Stimulated activated CD4-positive, alpha-beta T cell treated with anti-CD3 and anti-CD28 coated beads, Interleukin-12 subunit alpha, Interleukin-12 subunit beta, amount 100 ng/mL, for 24 hours (primary cell): ENCODE measurements at places on chromosomes 1 and 21.

- no peak for DNase-seq
These were observed 3.7 kb upstream of the MEGF6 start for GRCh38 chr1:3614755-3615742.

GRCh38 chr1:166164995-166165660 is 1.7 kb downstream of the FAM78B start:
- DNase-seq, result no peak

DNA sequence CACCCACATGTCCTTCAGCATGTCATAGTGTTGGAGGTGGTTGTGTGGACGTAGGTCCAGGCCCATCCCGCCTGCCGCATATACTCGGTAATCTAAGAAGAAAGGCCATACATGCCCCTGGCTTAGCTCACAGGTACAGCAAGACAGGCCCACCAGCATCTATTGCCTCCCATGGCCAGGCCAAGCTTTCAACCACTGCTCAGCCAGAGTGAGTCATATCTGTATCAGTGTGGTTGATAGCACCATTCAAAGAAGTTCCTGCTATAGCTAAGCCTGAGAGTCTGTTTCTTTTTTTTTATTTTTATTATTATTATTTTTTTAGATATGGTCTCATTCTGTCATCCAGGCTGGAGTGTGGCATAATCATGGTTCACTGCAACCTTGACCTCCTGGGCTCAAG is 17.0 kb downstream of the KLHDC8A start:
- DNase-seq, result no peak

- DNase-seq, result no peak
These were observed 92.6 kb downstream of the NID1 start for GRCh38 chr1:235972311-235972689.

DNA sequence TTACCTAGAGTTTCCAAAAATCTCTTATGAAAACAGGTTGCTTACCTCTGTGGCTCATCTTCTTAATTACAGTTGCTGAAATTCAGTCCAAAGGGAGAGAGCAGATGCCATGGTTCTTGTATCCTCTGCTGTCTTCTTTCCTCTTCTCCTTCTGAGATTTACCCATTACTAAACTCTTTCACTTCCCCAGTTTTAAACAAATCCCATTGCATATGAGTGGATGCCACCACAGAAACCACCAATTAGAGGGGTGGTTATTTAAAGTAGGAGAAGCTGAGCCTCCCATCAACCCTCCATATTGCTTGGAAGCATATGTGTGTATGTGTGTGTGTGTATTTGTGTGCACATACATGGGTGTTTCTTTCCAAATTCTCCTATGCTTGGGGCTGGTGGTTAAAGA is 128.5 kb upstream of the KCNK1 start:
- DNase-seq, result no peak

GRCh38 chr1:46717654-46718053 is 1.3 kb downstream of the EFCAB14 start:
- no peak for DNase-seq

DNA sequence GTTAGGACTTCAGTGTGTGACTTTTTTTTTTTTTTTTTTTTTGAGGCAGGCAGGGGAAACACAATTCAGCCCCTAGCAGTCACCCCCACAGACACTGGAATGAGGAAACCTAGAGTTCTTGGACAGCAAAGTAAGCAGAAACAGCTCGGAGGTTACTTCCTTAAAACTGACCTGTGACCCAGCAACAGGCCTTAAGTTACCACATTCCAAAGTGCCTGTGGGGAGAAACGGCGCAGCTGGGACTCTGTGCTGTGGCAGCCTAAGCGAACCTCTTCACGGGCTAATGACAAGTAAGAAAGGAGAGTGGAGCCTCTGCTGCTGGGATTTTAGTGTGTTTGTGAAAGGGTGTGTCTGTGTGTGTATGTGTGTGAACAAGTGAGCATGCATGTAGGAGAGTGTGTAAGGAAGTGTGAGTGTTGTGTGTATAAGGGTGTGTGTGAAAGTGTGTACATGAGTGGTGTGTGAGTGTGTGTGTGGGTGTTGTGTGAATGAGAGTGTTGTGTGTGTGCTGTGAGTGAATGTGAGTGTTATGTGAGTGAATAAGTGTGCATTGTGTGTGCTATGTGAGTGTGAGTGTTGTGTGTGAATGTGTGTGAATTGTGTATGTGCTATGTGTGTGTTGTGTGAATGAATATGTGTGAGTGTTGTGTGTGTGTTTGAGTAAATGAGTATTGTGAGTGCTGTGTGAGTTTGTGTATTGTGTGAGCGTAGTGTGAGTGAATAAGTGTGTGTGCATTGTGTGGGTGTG is 180.8 kb downstream of the BRINP2 start:
- DNase-seq, result no peak

DNA sequence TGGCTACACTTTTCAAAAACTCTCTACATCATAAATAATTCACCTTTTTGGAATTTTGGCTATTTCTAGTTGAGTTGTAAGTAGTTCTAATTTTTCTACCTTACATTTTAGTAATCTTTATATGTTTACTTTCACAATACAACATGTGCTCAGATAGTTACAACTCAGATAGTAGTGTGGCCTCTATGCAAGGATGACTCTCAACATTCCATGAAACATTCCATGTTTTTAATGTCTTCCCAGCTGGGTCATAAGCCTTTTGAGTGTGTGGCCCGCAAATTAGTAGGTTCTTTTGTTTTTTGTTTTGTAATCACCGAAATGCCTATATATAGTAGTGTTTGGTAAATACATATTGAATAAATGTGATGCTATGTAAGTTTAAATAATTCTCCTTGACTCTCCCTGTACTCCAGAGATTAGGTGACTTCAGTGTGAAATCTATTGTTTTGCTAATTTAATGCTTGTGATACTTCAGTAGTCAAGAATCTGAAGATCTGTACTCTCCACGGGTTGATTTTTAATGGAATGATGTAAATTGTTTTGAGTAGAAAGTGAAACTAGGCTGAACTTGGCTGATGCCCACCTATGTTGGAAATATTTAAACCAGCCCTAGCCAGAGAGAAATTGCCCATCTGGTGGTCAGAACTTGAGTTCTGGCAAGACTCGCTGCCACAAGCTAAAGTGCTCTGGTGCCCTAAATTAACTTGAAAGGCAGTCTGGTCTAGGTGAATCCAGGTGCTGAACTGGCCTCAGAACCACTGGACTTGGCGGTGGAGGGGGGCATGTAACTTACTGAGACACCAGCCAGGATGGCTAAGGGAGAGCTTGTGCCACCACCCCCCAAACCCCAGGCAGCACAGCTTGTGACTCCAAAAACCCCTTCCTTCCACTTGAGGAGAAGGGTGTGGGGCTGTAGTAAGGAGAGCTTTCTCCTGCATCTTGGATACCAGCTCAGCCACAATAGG is 165.6 kb downstream of the USP25 start:
- no peak for DNase-seq

DNA sequence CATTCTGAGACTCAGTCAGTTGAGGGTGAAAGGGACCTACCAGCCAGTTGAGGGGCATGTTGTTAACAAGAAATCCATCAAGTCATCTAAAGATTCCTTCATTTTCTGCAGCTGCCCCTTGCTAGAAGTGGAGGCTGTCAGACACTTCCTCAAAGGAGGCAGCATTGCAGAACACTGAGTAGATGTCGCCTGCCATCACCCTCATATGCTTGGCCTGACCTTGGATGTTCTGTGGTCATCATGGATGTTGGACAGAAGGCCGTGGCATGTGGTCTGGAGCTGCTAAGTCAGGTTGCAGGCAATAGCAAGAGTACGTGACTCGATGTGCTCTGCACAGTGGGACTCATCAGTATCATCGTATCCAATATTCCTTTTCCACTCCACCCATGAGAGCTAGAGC is 70.6 kb downstream of the GATAD2B start:
- no peak for DNase-seq

DNA sequence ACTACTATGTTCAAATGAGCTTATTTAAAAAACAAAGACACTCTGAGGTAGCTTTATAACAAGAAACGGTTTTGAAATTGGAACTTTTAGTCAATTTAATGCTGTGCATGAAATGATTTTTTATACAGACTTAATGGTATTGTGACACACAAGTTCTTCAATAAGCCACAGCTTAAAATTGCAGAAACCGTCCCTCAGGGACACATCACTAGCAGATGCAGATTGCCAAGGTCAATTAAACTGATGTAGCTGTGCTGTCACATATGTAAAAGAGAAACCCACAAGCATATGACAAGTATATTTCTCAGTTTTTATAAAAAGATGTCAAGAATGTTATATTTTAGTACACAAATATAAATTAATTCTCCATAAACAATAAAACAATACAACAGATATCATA is 366.9 kb downstream of the DPYD start:
- no peak for DNase-seq

DNA sequence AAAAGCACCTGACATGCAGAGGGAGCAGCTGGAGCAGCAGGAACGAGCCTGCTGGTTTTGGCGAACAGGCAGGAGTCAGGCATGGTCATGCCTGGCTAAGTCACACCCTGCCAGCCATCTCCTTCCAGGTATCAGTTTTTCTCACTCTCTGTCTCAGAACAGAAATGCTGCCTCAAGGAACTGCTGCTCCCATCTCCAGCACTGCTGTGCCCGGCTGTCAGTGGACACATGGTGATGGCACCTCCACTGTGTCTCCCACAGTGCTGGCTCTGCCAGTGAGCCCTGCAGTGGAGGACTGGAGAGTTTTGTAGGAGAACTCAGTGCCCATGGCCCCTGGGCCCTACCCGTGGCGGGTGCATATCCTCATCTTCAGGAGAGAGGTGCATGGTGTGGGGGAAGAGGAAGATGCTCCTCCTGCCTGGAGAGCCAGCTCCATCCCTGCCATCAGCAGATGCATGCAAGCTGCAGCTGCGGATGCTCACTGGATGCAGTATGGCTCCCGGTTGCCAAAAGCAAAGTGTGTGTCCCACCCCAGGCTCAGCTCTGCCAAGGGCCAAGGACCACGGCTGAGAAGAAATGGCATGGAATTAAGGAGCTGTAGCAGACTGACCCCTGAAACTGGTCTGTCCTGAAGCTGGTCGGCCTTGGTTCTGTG is 114.7 kb downstream of the GRIK3 start:
- no peak for DNase-seq

DNA sequence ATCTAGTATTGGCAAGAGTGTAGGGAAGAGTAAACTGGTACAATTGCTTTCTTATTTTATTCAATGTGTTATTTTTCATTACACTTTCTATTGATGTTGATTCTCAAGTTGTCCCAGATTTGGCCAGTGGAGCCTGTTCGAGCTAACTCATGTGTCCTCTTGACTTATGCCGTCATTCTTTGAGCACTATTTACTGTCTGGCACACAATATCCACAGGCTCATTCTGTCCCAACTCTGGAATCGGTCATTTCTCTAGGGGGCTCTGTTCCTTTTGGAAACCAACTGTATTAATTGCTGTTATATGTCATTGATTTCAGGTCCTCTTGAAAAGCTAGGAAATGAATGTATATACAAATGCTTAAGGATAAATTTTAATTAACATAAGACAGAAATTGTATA is 22.4 kb upstream of the SFPQ start:
- no peak for DNase-seq

GRCh38 chr1:235644693-235645305 is 4.8 kb downstream of the GNG4 start:
- DNase-seq, result no peak

GRCh38 chr1:44621841-44622286 is 52.4 kb downstream of the TMEM53 start:
- no peak for DNase-seq

GRCh38 chr1:224513787-224514209 is 79.2 kb upstream of the WDR26 start:
- DNase-seq, result peak; percentile 88

DNA sequence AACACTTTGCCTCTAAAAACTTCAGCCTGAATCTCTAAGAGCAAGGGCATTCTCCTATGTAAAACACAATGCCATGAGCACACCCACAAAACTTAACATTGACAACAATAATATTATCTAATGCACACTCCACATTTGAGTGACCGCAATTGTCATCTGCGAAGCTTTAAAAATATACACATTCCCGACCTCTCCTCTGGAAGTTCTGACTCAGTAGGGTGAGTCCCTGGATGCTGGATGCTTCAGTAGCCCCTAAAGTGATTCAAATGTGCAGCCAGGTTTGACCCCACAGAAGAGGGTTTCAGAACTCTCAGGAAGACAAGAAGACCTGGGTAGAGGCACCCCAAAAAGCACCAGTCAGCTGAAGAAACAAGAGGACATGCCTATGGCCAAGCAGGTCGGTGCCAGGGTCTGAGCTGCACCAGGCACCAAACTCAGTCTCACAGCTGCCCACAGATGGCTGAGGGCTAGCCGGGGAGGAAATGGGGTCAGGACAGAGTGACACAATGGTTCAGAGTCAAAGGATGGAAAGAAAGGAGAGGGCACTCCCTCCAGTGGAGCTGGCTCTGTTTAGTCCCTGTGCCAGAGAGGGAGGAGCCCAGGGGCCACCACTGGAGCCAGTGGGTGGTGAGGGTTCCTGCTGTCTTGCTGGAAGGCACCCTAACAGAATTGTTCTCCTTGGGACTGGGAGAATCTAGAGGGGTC is 17.4 kb downstream of the PIK3C2B start:
- DNase-seq, result no peak

DNA sequence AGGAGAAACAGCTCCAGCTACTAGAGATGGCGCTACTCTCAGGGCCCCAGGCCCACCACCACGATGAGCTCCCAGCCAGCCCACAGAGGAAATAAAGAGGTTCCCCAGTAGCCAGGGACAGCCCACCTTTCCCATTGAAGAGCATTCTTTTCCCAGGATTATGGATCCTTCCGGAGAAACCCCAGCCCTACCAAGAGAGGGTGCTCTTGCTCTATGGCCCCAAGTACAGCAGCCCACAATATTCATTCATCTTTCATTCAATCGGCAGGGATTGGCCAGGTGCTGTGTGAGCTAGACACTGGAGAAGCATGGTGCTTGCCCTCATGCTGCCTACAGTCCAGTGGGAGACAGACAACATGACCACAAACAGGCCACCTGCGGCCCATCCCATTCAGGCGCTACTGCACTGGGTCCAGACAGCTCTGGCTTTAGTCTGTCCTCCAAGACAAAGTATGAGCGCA is 29.9 kb downstream of the PMVK start:
- DNase-seq, result no peak
